ENCODE measurements at places on chromosomes 6 and 20.

- no peak for DNase-seq
These were observed 165.0 kb upstream of the POU3F2 start for GRCh38 chr6:98669371-98669770.

GRCh38 chr6:135972586-135972985, 121.1 kb downstream of the PDE7B start:
- DNase-seq = no peak

- DNase-seq = no peak
These were observed 18.1 kb upstream of the PTPN1 start for GRCh38 chr20:50491926-50492634.

- DNase-seq = no peak
These were observed 4.3 kb downstream of the DLGAP4 start for GRCh38 chr20:36310215-36310981.

DNA sequence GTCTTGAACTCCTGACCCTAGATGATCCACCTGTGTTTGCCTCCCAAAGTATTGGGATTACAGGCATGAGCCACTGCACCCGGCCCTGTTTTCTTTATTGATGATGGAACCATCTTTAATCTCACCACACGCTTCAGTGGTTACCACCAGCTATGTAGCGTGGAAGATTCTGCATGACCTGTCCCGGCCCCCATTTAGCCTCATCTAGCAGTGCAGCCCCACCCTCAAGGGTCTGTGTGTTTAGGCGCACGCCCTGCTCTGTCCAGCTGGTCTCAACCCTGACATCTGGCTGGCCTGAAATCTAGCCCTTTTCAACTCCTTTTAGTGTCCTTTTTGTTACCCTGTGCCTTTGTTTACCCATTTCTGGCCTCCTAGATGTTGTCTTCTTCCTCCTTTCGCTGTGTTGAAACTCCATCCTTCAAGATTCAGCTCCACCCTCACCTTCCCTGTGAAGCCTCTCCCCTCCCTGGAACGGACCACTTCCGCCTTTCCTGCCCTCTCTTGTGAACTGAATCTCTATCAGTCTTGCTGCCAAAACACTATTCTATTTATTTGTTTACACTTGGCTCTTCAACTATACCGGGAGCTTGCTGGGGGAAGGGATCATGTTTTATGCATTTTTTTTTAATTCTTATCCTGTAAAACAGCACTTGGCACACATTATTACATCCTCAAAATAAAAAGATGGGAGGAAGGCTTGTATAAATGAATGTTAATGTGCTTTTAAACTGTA, 101.0 kb upstream of the MTHFD1L start:
- DNase-seq = no peak

DNA sequence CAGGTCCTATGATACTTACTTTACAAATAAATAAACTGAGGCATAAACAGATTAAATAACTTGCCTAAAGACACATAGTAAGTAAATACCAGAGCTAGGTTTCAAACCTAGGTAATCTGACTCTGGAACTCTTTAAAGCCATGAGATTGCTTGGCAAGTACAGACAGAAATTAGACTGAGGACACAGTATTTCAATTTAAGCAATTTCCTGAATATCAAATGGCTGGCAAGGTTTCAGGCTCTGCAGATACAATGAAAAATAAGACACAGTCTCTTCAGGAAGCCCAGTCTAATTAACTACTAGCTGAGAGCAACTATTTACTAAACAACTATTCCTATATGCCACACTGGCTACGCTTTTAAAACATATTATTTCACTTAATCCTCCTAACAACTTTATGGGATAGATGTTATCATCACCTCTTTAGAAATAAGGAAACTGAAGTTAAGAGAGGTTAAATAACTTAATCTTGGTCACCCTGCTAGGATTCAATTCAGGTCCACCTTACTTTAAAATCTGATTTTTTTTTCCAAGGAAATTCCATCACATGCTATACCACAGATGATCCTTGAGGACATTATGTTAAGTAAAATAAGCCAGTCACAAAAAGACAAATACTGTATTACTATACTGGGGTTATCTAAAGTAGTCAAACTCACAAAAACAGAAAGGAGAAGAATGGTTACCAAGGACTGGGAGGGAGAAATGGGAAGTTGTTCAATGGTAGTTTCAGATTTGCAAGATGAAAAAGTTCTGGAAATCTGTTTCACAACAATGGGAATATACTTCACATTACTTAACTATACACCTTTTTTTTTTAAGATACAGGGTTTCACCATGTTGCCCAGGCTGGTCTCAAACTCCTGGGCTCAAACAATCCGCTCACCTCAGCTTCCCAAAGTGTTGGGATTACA, 4.1 kb downstream of the TRPC4AP start:
- DNase-seq = no peak

DNA sequence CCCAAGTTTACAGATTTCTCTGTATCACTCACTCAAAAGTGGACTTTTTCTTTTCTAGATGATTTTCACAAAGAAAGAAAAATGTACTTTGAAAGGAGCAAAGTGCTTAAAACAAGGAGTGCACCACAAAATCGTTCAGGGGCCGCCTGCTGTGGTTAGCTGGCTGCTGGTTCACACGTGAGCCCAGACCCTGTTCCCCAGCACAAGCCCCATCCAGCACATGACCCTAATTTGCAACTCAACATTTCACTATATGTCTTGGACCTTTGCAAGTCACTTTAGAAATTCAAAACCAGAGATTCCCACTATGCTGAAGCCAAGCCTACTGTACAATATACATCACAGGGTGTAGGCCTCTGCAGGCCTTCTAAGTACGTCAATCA, 95.5 kb upstream of the NHSL1 start:
- no peak for DNase-seq

- DNase-seq = no peak
These were observed 28.7 kb downstream of the KAT14 start for GRCh38 chr20:18166241-18166881.

- no peak for DNase-seq
These were observed 97.4 kb downstream of the FILIP1 start for GRCh38 chr6:75396005-75396800.

DNA sequence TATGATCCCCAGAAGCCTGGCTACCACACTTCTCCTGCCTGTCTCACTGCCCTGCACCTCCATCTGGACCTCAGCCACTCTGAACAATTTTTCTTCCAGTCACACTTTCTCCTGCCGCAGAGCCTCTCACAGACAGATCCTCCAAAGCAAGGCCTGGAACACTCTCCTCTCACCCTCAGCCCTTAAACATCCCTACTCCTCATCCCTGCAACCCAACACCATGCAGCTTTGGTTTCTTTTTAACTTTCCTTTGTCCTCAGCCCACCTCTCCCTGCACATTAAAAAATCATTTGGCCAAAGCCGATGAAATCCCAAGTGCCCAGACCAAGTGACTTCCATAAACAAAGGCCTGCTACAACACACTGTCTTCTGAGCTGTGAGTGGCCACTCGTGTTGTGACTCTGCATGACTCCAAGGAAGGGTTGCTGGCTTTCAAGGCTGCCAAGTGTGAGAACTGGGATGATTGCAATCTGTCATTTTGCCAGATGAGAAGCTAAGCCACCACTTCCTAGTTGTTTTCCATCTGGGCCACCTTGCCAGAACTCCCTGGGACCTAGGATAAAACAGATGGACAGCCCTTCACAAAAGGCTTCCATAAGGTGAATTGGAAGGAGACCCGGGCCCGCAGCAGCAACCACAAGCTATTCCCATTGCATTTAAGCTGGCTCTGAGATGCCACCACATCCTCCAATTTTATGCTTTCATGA, 144.4 kb upstream of the SSTR4 start:
- no peak for DNase-seq

GRCh38 chr6:99933129-99933528, 60.9 kb downstream of the MCHR2 start:
- DNase-seq = no peak

GRCh38 chr6:168908166-168908565, 345.5 kb downstream of the THBS2 start:
- no peak for DNase-seq

DNA sequence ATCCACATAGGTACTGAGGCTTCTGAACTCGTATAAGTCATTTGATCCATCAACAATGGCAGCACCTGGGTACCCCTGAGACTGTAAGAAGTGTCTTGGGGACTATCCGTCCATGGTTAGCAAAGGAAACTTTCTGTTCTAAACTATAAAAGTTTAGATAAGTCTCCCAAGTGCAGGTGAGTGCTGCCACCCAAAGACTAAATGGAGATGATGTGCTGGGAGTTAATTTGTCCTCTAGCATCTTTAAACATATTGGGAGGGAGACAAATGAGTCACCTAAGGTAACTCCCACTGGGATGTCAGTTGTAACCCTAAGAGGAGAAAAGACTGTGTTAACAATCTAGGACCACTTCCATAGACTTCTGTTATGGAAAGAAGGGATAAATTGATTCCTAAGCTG, 6.2 kb downstream of the BEND6 start:
- DNase-seq = no peak

GRCh38 chr6:150549674-150550101, 50.0 kb upstream of the PLEKHG1 start:
- no peak for DNase-seq

DNA sequence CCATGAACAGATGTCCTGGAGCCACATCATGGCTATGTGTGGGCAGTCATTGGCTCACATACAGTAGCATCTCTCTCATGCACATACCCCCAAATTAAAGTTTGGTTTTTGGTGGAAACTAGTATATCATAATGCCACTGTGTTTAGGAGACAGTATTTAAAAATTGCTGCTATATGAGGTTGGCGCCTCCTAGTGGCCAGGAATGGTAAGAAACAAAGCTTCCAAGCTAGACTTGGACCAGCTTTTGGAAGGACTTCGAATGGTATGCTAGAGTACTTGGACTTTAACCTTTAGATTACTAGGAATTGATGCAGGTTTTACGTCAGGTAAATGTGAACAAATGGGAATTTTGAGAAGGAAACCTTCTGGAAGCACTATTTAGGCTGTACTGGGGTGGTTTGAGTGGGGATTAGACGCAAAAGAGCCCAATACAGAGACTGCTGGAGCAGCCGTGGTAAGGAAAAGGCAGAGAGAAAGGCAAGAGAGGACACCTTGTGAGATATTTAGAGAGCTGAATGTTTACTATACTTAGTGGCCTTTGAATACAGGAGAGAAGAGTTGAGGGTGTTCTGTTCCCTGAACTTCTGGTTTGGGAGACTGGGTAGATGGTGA, 23.8 kb downstream of the PRSS35 start:
- no peak for DNase-seq

DNA sequence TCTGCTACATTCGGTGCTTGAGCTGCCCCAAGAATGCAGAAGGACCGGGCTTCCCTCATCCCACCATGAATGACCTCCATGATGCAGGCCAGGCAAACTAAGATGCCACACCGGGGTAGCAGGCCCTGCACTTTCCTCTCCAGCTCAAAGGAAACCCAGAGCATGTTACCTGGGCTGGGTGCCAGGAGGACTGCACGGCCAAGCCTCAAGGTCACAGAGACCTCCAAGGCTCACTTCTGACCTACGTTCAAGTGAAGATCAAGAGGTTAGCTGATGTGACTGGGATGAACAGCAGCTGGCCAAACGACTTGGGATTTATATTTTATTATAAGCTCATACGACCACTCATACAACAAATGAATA, 501.8 kb downstream of the CD83 start:
- no peak for DNase-seq

DNA sequence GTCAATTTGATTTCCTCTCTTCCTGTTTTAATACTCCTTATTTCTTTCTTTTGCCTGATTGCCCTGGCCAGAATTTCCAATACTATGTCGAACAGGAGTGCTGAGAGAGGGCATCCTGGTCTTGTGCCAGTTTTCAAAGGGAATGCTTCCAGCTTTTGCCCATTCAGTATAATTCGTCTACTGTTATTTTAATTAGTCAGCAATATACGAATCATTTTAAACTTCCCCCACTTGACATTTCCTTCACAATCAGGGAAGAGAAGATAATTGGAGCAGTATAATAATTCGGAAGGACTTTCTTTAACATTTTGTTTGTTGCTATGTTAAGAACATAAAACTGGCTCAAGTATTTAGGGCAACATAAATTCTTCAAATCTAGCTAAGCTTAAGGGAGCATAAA, 860.3 kb upstream of the SLC35B3 start:
- DNase-seq = no peak

- no peak for DNase-seq
These were observed 7.2 kb downstream of the PRDM13 start for GRCh38 chr6:99613705-99614429.

GRCh38 chr20:31833130-31833930, 12.1 kb downstream of the FOXS1 start:
- DNase-seq = no peak

- no peak for DNase-seq
These were observed 9.7 kb downstream of the BEND3 start for GRCh38 chr6:107105511-107106116.

- DNase-seq = no peak
These were observed 33.2 kb downstream of the SYNDIG1 start for GRCh38 chr20:24502661-24503060.

GRCh38 chr6:129094147-129094546, 211.2 kb downstream of the LAMA2 start:
- peak; percentile 4 for DNase-seq

GRCh38 chr20:23877524-23877923, 2.0 kb downstream of the CST5 start:
- no peak for DNase-seq

GRCh38 chr20:34566978-34567891, 8.7 kb downstream of the MAP1LC3A start:
- no peak for DNase-seq
